ENCODE measurements at places on chromosomes 2 and 18.
A peak's percentile ranks its signal among the peaks of the same experiment; 100 is the strongest.

DNA sequence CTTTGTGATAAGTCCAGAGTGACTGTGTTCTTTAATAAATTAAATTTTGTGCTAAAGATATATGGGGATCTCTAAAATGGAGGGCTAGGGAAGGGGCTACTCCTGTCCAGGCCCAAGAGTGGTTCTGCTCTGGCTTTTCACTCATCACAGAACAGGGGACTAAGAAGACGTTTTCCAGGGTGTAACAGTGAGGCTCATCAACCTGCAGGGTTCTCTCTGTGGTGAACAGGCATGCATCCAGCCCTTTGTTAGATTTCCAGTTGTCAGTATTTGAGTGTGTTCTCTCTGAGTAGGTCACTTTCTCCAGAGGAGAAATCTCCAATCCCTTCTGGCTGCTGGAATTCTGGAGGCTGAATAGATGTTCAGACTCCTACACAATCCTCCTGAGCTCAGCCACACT is 408.9 kb downstream of the PLCL1 start:
- DNase-seq: no peak

DNA sequence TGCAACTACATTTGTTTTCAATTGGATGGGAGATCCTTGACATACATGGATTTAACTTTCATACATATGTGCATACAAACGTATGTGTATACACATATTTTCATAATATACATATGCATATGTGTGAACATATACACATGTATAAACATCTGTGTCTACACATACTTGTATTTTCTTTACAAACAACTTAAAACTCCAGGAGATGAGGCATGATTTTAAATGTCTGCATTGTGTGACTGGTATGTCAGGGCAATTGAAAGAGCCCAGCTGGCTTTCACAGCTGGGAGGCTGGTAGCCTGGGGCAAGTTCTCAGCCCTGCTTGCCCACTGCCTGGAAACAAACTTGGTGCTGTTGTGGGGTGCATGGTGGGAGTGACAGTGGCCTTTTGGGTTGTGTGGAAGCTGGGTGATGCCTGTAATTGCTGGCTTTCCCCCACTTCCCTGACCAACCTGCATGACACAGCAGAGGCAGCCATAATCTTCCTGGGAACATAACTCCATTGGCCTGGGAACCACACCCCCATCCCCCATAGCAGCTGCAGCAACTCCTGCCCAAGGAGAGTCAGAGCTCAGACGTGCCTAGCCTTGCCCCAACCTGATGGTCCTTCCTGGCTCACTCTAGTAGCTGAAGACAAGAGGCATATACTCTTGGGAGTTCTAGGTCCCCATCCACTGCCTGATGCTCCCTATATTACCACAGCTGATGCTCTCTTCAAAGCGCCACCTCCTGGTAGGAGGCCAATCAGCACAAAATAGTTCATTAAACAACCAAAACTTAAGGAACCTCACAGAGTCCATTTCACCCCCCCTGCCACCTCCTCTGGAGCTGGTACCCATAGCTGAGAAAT is 158.3 kb downstream of the CERS6 start:
- DNase-seq: no peak

- DNase-seq: no peak
These were observed 89.2 kb upstream of the PELI1 start for GRCh38 chr2:64233376-64233922.

GRCh38 chr2:157901325-157901724 is 25.2 kb upstream of the ACVR1 start:
- no peak for DNase-seq

- no peak for DNase-seq
These were observed 7.2 kb downstream of the PMS1 start for GRCh38 chr2:189791338-189792042.

GRCh38 chr2:26068602-26069298 is 34.9 kb downstream of the RAB10 start:
- no peak for DNase-seq

DNA sequence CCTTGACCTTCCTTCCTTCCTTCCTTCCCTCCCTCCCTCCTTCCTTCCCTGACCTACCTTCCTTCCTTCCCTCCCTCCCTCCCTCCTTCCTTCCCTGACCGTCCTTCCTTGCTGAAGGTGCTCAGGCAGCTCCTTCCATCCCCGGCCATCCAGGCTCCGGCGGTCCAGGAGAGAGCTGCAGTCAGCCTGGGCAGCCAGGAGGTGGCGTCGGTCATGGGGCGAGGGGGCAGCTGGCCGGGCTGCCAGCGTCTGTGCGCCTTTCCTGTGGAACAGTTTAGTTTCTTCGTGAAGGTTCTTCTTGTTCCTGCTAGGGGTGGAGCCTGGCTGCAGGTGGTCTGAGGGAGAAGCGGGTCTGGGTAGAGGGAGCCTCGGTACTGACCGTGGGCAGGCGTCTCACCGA is 15.7 kb downstream of the GPR35 start:
- DNase-seq: no peak

GRCh38 chr2:181456660-181457120 is 496 bp upstream of the ITGA4 start:
- DNase-seq: peak; percentile 86

DNA sequence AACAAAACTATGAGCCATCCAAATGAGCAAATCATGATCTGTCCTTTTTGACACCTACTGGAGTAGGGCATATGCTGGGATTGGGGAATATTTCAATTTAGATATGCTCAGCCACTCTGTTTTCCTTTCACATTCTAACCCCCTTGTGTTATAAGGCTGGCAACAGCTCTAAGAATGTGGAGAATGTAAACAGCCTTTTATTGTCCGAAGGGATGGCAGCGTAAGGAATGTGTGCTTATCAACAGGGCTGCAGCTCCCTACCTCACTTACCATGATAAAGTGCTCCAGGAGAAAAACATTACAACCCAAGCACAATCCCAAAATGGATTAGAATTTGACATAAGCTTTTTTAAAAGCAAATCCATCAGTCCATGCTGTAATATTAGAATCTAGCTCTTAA is 2.2 kb downstream of the NXPH2 start:
- no peak for DNase-seq

- DNase-seq: no peak
These were observed 48.2 kb downstream of the SLC66A3 start for GRCh38 chr2:11203480-11203879.

DNA sequence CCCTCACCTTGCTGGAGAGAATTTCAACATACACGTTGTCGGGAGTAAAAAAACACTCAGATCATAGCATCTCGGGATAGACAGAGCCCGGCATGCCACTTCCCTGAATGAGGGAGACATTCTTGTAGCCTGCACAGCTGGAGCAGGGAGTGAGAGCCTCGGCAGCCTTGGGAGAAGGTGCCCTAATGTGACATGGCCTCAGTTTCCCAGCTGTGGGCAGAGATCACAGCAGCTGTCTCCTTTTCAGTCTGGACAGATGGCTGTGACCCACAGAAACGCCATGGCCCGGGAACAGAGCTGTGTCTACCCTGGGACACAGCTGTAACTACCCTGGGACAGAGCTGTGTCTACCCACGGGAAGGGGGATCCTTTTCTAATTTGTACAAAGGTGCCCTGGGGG is 55.9 kb downstream of the HS1BP3 start:
- DNase-seq: no peak

DNA sequence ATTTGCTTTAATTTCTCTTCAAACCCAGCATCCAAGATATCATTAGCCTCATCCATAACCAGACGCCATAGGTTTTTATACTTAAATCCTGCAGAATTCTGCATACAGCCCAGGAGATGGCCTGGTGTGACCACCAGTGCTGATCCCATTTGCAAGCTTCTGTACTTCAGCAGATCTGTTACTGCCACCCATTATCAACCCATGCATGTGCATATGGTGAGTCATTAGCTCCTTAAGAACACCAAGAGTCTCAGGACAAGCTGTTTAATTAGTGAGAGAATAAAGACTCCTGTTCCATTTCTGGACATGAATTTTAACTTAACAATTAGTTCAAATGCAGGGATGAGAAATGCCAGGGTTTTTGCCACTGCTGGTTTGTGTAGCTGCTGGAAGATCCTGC is 110.7 kb upstream of the TANK start:
- DNase-seq: no peak

DNA sequence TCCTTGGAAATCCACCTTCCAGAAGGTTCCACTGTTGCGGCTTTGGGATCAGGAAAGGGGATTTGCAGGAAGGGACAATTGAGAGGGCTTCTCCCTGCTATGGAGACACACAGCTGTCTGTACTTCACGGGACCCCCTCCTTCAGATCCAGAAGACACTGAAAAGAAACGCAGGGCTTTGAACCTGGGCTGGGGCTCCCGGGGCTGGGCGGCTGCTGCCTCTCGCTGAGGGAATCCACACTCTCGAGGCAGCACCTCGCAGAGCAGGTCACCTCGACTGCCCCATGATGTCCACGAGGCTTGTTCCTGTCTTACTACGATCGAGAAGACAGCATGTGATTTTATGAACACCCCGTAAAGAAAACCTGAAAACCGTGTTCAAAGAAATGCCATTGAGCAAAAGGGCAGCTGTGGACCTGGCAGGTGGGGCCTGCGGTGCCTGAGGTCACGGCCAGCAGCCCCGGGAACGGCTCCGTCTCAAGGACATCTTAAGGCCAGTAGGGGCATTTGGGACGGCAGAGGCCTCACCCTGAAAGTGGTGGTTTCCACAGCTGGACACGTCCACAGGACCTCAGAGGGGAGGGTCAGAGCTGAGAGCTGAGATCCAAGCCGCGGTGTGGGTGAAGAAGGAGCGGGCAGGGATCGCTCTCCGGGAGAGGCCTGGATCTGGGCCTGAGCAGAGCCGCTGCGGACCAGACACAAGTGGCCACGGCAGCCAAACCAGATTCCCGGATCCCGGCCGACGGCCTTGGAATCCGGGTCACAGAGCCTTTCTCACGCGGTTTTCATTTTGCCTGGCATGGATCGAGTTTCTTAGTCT is 165.7 kb downstream of the RTP5 start:
- no peak for DNase-seq

- DNase-seq: no peak
These were observed 541.9 kb downstream of the LRRTM4 start for GRCh38 chr2:76980067-76980787.

- DNase-seq: no peak
These were observed 88.1 kb upstream of the SEC11C start for GRCh38 chr18:59051470-59052165.

DNA sequence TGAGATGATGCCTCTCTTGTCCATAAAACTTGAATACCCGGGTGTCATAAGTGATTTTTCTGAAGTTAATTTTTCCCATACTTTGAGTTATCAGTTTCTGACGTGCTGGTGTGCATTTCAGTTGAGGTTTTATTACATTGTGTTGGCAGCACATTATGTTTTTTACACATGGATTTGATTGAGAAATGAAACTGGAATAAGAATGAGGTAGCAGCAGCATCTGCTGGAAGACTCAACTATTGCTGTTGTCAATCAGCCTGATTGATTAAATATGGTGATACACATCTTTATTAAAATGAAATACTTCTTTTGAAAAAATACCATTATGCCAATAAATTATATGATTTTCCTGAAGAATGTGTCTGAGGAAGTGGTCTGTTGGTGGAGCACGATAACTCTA is 60.5 kb downstream of the INSIG2 start:
- no peak for DNase-seq

- no peak for DNase-seq
These were observed 74.5 kb downstream of the MRPS9 start for GRCh38 chr2:105112345-105112744.

DNA sequence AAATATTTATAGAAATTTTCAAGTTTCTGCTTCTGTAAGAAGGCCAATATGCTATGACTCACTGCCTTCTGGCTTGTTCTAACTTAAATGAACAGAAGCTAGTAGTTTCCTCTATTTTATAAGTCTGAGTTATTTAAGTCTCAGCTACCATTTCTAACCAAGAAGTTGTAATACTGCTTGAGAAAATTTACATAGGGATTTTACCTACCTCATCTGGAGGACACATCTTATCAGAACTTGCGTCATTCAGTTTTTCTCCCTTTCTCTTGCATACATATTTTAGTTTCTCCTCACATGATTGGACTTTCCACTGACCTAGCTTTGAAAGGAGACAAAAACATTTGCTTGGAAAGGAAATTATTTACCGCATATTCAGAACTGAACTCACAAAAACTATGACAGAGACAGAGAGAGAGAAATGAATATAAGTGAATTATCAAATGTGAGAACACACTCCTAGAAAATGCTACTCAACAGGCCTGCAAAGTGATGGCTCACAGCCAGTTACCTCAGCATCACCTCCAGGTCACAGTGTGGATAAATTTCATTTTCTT is 81.1 kb upstream of the CD302 start:
- no peak for DNase-seq

DNA sequence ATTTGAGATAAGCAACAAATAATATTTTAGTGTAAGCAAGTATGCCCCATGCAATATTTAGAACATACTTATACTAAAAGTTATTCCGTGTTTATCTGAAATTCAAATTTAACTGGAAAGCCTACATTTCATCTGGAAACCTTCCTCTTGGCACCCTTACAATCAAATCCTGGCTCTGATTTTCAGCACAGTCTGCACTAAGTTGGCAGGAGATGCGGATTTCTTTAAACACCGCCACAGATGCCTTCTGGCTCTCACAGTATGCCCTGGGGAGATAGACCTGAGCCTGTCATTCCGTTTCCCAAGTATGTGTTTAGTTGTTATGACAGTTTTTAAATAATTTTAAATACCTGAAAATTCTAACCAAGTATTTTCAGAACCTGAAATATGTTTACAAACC is 7.3 kb upstream of the MLPH start:
- DNase-seq: no peak

DNA sequence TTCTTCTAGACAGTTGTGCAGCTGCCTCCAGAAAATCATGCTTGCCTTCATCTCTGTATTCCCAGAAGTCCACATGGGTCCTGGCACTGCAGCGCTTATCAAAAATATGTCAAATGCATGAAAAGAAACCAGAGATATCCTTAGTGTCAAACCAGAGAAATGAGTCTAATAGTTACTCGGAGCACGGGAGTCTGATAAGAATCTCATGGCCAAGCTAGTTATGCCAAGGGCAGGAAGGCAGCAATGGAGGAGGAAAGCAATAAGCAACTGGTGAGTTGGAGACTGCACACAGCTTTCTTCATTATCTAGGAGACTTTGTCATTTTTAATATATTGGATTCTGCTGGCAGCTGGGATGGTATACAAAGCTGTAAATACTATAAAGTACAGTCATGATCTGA is 38.6 kb downstream of the TRIB2 start:
- no peak for DNase-seq

DNA sequence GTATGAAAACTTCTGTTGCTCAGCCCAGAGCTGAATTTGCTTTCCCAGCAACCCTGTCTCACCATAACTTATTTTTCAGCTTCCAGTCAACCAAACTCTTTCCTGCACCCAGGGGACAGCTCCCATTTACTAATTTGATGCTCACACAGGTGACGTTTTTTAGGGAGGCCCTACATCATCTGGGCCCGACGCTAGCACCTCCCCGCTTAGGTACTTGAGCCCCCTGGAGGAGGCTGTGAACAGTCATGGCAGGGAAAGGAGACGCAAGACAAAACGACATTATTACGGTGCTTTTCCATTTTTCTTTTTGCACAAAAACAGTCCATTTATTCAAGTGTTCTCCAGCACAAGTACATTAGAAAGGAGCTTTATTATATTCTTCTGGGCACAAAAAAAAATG is 59.2 kb upstream of the POMC start:
- no peak for DNase-seq

GRCh38 chr2:45114221-45114955 is 105.1 kb upstream of the SIX2 start:
- no peak for DNase-seq

Measured in KG1 (cell line).